ENCODE measurements at places on chromosomes 4 and X.

DNA sequence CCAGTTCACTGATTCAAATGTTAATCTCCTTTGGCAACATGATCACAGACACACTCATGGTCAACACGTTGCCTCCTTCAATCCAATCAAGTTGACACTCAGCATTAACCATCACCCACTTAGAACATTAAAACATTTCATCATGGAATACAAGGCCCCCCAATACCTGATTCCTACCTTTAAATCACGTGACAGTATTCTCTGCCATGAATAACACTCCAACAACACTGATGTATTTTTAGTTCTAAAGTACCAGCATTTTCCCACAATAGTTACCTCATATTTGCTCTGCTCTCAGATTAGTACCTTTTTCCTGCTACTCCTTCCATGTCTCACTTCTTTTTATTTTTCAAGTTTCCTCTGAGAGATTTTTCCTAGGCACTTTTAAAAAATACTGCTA is 19.6 kb downstream of the IL13RA2 start:
- DNase-seq = no peak

DNA sequence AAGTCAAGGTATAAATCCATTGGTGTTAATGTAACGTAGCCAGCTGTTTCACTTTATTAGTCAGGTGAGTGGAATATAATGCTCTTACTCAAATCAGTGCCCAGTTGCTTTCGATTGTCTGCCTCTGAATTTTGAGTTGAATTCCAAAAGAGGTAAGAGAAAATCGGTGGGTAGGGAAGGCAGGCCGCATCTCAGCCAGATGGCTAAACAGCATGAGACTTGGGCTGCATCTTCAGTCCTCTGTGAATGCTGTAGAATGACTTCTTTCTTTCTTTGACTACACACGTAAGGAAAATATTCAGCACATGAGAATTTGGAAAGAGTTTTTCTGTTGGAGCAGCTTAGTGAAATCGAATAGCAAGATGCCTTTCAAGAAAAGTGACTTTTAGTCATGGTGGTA is 49.5 kb downstream of the TSPAN7 start:
- DNase-seq = no peak

- DNase-seq = no peak
Measured at GRCh38 chr4:27149541-27150212, 289.0 kb downstream of the STIM2 start.

DNA sequence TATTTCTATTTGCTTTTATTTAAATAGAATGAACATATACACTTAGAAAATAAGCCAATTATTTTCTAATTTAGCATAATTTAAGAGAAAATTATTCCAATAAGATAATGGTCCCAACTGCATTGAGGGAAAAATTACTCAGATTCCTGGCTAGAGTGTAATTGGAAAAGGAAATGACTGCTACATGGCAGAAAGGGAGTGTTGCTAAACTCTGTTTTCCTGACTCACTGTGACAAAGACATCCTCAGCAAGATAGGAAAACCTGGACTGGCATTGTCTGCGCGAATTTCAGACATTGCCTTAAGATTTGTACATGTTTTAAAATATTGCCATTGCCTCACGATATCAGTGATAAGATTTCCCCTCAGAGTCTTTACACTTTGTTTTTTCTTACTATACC is 8.2 kb downstream of the TNIP3 start:
- no peak for DNase-seq

DNA sequence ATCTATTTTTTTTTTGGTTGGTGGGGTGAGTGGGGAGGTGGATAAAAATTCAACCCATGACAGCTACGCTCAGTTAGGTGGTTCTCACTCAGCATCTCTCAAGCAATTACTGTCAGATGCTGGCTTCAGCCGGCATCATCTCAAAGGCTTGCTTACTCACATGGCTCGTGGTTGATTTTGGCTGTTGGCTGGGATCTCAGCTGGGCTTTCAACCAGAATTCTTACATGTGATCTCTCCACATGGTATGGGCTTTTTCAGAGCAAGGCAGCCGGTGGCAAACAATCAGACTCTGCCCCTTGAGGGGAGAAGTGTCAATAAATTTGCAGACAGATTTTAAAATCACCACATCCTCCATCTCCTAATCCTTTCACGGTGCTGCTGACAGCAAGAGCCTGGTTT is 47.2 kb downstream of the SLC34A2 start:
- DNase-seq = no peak

- no peak for DNase-seq
Measured at GRCh38 chrX:18946611-18947010, 37.3 kb downstream of the PHKA2 start.

DNA sequence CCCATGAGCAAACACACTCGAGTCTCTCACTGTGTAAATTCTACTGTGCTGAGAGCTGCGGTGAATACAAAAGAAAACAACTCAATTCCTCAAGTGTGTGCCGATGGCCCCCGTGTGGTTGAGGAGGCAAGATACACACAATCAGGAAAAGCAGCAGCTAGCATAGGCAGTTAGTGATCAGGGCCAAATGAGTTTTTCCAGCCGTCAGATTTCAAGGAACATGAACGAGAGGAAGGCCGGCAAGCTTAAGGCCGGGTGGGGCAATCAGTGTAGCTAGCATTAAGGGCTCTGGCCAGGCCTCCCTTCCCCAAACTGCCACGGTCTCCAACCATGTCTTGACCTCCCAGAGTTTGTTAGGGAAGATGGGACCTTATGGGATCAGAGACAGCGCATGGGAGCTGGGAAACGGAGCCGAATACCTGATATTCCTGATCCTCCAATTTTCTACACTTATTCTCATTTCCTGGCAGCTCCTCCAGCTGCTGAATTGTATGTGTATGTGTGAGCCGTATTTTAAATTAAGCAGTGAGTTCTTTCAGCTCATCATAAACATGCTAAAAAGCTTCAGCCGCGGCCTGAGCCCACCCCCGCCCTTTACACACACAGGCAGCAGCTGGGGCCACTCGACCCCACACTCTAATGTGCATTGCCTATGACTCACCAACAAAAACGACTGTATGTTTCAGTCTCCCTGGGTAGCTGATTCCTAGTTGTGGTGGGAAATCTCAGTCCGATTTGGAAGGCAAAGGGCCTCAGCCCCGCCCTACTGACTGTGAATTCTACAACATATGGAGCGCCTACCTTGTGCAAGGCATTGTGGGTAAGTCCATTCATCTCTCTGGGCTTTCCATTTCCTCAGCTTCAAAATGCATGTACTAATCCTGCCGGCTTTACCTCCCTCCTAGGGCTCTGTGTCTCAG is 59.9 kb downstream of the RTL9 start:
- DNase-seq = no peak

- DNase-seq = no peak
Measured at GRCh38 chrX:23911126-23911835, 3.5 kb downstream of the CXorf58 start.

- DNase-seq = no peak
Measured at GRCh38 chrX:69066021-69066757, 99.1 kb downstream of the PJA1 start.

DNA sequence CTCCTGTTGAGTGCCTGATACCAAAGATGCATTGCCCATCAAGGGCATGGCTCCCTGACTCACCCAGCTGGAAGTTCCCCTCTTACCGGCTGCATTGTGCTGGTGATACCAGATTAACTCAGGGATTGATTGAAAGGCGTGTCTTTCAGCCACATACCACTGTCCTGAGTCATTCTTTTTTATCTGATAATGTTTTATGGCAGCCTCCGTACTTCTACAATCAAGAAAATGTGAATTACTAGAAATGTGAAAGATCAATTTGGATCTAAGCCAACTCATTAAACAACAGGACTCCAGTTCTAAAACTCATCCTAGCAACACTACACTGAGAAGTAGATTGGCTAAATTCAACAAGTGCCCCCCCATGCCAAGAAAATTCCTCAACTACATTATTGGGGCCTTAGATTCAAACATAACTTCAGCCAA is 40.0 kb downstream of the TXK start:
- DNase-seq = no peak

DNA sequence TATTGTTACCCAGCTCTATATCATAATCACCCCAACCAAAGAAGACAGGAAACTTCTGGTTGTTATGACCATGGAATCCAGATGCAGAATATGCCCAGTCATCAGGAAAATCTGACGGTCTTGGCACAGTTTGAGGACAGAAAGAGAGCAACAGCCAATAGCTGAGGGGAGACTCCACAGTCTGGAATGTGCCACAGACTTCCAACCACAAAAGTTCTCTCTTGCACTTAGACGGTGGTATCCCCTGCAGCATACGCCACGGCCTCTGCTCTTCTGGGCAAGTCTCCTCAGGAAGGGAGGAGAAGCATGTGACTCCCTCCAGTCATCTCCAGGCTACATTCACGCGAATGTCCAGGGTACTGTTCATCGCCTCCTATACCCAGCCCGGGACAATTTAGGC is 18.4 kb downstream of the ZNF827 start:
- no peak for DNase-seq
